ENCODE measurements at places on chromosomes 6 and 20.

- DNase-seq = no peak
These were observed 39.6 kb downstream of the JAG1 start for GRCh38 chr20:10634211-10634610.

DNA sequence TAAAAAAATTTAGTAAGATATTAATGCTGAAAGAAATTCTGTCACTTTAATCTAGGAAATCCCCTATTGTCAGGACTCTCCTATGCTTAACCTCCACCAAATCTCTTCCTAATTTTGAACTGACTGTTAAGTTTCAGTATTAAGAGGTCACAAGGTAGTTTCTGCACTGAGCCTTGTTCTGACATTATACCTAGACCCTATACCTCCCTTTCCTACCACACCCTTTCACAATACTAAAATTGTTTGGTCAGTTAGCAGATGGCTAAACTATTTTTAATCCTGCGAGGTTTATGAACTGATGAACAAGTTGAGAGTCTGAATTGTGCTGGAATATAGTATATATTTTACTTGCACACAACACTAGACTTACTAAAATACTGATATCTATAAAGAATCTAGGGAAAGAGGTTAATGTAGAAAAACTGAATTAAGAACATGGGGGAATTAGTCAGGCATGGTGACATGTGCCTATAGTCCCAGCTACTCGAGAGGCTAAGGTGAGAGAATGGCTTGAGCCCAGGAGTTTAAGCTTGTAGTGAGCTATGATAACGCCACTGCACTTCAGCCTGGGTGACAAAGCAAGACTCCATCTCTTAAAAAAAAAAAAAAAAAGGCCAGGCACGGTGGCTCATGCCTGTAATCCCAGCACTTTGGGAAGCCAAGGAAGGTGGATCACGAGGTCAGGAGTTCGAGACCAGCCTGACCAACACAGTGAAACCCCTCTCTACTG is 51.5 kb downstream of the HBS1L start:
- DNase-seq = no peak

DNA sequence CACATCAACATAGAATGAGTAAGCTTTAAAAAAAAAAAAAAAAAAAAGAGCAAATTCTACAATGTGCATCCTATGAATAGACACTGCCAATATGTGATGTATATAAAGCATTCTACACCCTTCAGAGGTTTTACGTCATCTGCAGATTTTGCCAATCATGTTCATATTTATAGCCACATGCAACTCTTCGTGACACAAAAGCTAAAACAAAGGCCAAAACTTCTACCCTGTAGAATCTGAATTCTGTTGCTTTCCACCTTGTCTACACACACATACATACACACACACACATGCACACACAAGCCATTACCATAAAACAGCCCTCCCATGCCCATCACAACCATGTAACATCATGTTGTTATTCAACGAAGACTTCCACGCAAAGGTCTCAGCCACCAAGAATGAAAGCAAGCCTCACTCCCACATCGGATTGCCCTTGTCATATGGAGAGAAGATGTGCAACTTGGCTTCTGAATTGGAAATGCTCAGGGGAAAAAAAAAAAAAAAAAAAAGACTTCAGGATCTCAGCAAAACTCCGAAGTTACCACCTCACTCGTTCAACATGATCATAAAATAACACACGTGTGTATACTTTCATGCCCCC is 479.4 kb upstream of the JARID2 start:
- no peak for DNase-seq

GRCh38 chr20:41655962-41656618 is 37.9 kb upstream of the CHD6 start:
- DNase-seq = no peak

DNA sequence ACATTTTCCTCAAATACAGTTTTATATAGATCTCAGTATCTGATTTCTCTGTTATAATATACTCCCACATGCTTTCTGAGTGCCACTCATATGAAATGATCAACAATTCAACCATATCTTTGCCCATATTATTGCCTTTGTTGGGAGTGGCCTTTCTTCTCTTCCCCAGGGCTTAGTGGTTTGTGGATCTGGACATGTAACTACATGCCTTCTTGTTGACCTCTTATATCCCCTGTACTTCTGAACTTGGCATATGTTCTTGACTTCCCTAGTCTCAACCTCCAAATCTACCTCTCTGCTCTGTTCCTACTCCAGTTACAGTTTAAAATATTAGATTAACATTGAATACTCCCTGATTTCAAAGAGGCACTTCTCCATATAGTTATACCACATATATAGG is 34.3 kb upstream of the PRIM2 start:
- no peak for DNase-seq

GRCh38 chr6:6697620-6698019 is 109.1 kb downstream of the LY86 start:
- DNase-seq = no peak

GRCh38 chr6:108732091-108732870 is 115.9 kb upstream of the ARMC2 start:
- DNase-seq = no peak

- DNase-seq = no peak
These were observed 67.2 kb downstream of the YTHDF1 start for GRCh38 chr20:63148696-63149095.

DNA sequence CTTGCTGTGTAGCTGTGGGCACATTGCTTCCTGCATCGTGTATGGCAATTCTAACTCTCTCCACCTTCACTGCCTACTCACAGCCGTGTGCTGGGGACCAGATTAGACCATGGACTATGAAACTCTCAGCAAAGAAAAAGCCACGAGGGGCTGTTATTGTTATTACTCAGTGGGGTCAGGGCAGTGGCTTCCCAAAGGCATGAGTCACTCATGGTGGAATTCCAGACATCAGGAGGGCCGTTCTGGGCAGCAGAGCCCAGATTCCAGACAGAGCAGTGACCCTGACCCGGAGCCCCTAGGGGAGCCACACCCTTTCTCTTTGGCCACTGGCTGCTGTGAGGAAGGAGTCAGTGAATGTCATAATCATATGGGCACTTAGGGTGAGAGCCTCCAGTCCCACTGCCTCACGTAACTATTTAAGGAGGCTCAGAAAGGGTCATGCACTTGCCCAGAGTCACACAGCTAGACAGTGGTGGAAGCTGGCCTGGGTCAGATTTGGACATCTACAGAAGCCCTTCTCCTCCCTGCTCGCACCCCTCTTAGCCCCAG is 22.2 kb upstream of the CCN5 start:
- DNase-seq = no peak

GRCh38 chr6:47126647-47127391 is 84.7 kb upstream of the ADGRF1 start:
- no peak for DNase-seq

DNA sequence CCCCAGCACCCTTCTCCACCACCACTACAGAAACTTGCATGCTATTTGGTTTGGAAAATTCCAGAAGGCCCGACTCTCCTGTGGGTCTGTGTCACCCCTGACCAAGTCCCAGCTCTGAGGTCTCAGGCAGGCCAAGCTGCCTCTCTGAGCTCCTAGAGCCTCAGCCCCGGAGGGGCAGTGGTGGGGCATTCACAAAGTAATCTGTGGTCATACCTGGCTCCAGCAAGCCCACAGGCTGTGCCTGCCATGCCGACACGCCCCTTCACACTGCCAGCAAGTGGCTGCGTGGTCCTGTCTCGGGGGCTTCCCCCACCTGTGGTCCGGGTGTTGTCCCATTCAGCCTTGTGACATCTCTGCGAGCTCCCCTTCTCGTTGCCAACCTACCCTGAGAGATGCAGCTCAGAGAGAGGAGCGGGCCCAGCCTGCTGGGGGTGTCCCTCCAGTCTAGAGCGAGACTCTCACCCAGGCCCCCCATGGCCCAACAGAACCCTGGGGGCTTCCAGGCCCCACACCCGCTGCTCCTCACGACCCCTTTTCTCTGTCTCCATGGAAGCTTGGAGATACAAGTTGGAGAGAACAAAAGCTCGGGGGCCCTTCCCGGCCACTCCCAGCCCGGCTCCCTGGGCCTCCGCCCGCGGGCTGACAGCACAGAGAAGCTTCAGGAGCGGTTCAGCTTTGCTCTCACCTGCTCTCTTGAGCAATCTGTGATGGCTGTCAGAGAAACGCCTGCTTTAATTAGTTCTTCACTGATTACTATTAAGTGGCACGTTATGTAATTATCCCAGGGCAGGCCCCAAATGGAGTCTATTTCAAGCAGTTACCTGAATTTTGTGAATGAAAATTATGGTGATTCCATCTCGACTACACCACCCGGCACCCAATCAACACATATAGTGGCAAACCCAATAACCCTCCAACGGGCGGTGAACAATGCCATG is 147.7 kb upstream of the PHACTR3 start:
- no peak for DNase-seq

DNA sequence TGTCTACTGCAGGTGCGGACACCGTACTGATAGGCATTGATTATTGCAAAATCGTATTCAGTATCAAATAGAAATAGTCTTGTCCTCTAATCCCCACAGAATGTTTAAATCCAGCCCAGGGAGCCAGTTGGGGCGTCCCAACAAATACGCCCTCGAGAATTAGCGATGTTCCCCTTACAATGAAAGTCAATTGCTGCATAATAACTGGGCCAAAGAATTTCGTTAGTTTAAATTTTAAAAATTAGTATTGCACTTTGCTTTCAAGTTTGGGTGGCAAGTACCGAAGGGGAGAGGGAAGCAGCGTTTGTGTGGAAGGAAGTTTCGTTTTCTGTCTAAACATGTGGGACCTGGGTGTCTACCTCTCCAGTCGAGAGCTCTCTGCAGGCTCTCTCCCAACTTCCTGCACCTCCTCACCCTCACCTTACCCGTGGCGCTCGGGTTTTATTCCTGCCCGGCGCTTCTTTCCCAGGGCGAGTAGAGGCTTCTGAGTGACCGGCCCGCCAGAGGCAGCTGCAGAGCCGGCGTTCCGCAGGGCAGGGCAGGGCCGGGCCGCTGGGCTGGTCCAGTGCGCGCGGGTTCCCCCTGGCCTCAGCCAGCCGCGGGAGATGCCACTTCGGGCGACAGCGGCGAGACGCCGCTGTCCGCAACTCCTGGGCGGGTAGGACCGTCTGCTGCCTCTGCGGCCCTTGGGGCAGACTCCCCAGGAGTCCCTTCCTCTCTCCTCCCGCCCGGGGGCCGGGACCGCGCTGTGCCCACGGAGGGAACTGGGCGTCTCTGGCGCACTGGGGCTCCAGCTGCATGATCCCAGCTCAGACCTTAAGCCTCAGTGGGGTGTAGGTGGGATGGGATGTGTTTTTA is 862 bp upstream of the TFAP2C start:
- DNase-seq = no peak

Measured in dorsolateral prefrontal cortex (tissue), 122 donors.